Activated naive CD4-positive, alpha-beta T cell treated with Interleukin-2 at 50 U/mL for 16 hours (primary cell): ENCODE measurements at places on chromosomes 4 and X.
A peak's percentile ranks its signal among the peaks of the same experiment; 100 is the strongest.

DNA sequence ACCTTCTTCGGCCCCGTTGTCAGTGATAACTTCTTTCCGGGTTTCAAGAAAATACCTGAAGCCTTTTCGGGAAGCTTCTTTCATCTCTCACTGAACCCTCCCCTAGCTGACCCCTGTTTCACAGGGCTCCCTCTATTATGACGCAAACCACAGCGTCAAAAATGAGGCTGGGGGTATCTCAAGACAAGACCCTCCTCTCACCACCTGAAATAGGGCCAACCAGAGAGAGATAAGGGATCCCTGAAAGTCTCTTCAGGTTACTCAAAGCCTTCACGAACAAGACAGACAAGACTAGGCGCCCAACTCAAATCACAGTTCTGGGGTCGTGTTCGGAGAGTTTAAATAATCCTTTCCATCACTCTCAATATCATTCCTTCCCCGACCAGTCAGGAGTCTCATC lies 1.2 kb downstream of the PHF8 start:
- DNase-seq: peak; percentile 1

- peak; percentile 19 for DNase-seq
Observed at GRCh38 chrX:44400588-44400987, 57.1 kb upstream of the EFHC2 start.

DNA sequence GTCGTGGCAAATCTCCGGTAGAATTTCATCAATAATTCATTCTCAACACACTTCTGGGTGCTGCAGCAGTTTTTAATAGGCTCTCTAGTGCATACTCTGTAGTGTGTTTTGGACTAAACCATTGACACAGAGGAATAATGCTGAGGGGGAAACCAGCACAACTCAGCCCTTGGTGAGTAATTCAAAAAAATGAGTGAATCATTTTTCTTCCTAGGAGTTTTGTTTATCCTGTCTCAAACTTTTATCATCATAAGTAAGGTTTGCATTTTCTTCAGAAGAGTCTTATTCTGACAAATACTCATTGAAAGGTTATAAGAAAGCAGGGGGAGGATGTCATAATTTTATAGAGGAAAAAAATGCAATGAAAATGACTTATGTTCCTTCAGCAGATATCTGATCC lies 2542.7 kb downstream of the PCDH7 start:
- DNase-seq: no peak

DNA sequence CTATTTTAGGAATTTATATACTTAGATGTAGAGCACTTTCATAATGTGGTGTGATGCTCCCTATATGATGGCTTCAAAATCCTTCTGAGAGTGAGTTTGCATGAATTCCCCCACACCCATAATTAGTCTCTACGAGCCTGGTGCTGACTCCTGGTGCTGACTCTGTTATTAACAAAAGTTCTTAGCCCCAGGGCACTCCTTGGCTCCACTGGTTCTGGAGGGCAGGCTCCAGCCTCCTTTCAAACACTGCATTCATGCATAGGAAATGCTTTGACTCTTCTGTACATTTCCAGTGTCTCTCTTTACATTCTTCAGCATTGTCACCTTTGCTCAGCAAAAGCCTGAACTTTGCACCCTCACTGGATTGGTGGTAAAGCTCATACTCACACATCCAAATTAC lies 64.0 kb downstream of the LNX1 start:
- DNase-seq: no peak

GRCh38 chr4:145234091-145234706 lies 53.8 kb upstream of the OTUD4 start:
- DNase-seq: peak; percentile 56

DNA sequence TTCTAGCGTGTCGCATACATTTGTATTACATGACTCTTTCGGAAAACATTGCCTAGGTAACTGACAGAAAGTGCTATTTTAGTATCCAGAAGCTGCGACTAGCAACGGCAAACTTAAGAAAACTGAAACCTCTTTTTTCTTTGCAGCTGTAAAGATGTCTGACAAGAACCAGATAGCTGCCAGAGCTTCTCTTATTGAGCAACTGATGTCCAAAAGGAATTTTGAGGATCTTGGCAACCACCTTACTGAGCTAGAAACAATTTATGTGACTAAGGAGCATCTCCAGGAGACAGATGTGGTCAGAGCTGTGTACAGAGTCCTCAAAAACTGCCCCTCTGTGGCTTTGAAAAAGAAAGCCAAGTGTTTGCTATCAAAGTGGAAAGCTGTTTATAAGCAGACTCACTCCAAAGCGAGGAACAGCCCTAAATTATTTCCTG lies 9.4 kb downstream of the TCEANC start:
- no peak for DNase-seq
